ENCODE measurements at places on chromosomes 6 and 20. TPM values are rescaled to one million over a fixed set of nuclear protein-coding genes. Genes with fewer than 3 reads are reported as not detected.

DNA sequence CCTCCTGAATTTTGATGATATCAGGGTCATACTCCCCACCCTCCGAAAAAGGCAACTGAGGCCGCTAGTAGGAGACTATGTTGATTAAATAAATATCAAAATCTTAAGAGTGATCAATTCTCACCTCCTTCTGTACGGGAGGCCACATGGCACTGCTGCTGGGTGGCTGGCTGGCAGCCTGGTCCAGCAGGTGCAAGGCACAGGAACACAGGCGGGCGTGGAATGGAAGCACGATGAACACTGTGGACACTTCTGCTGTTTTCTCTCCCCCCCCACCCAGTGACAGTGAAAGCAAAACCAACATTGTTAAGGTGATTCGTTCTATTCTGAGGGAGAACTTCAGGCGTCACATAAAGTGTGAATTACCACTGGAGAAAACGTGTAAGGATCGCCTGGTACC lies 9.7 kb upstream of the CLDN20 start:
- no peaks in the 10 kb centered on the region for H3K4me1 ChIP-seq
- peaks cover 17% of the 10 kb centered on the region for H3K36me3 ChIP-seq
- no peaks in the 10 kb centered on the region for H3K27me3 ChIP-seq
- no peak overlapping the region for H3K4me3 ChIP-seq
- no peak for DNase-seq

DNA sequence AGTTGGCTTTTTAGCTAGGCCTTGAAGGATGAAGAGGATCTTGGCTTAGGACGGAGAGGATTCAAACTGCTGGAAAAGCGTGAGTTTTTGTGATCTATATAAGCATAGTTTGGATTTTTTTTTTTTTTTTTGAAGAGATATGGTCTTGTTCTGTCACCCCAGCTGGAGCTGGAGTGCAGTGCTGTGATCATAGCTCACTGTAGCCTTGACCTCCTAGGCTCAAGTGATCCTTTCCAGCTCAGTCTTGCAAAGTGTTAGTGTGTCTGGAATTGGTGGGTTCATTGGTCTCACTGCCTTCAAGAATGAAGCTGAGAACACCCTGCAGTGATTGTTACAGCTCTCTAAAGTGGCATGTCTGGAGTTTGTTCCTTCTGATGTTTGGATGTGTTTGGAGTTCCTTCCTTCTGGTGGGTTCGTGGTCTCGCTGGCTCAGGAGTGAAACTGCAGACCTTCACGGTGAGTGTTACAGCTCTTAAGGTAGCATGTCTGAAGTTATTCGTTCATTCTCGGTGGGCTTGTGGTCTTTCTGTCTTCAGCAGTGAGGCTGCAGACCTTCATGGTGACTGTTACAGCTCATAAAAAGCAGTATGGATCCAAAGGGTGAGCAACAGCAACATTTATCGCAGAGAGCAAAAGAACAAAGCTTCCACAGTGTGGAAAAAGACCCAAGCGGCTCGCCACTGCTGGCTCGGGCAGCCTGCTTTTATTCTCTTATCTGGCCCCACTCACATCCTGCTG lies 37.5 kb upstream of the NUP153 start:
- no peaks in the 10 kb centered on the region for H3K27me3 ChIP-seq
- H3K36me3 ChIP-seq = no peaks in the 10 kb centered on the region
- H3K4me1 ChIP-seq = no peaks in the 10 kb centered on the region
- no peak overlapping the region for H3K4me3 ChIP-seq
- no peak for DNase-seq

- no peaks in the 10 kb centered on the region for H3K36me3 ChIP-seq
- no peak overlapping the region for H3K4me3 ChIP-seq
- no peaks in the 10 kb centered on the region for H3K27me3 ChIP-seq
Measured at GRCh38 chr6:138590796-138591709, 91.8 kb upstream of the NHSL1 start.

DNA sequence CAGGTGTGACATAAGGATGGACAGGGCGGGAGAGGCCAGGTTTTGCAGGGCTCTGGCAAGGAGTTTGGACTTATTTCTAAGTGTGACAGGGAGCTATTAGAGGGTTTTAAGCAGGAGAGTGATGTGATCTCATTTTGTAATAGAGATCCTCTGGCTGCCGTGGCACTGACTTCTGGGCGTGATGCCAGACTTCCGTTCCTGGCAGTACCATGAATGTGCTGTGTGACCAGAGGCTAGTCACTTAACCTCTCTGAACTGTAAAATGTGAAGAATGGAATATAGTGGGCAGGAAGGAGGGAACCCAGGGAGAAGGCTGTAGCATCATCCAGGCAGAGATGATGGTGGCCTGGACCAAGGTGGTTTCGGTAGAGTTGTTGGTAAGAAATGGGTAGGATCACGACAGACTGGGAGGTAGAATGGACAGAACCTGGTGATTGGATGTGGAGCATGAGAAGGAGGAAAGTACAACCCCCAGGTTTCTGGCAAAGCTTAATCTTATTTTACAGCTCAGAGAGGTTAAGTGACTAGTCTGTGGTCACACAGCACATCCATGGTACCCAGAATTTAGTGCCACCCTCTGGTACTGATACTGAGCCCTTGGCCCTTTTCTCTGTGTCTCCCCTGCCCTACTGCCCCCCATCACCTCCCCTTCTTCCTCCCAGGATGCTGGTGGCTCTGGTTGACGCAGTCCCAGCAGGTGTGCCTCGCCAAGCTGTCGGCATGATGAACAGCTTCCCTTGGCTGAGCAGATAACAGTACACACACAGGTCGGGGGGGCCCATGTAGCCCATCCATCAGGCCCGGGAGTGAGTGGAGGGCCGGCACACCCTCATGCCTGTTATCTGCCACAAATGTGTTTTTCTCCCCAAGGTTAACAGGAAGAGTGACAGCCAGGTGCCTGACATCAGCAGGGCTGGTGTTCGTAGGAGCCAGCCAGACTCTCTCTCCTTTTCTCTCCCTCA lies 52.9 kb upstream of the CTNNBL1 start:
- no peaks in the 10 kb centered on the region for H3K4me1 ChIP-seq
- DNase-seq = no peak
- H3K4me3 ChIP-seq = no peak overlapping the region
- peaks cover 35% of the 10 kb centered on the region for H3K27me3 ChIP-seq

GRCh38 chr6:47197682-47198640 lies 111.7 kb downstream of the TNFRSF21 start:
- H3K4me1 ChIP-seq = peaks cover 10% of the 10 kb centered on the region
- DNase-seq = no peak
- peaks cover 2% of the 10 kb centered on the region for H3K27me3 ChIP-seq
- peak overlapping the region; percentile 73 for H3K4me3 ChIP-seq
- H3K27ac ChIP-seq = peak overlapping the region; percentile 76

DNA sequence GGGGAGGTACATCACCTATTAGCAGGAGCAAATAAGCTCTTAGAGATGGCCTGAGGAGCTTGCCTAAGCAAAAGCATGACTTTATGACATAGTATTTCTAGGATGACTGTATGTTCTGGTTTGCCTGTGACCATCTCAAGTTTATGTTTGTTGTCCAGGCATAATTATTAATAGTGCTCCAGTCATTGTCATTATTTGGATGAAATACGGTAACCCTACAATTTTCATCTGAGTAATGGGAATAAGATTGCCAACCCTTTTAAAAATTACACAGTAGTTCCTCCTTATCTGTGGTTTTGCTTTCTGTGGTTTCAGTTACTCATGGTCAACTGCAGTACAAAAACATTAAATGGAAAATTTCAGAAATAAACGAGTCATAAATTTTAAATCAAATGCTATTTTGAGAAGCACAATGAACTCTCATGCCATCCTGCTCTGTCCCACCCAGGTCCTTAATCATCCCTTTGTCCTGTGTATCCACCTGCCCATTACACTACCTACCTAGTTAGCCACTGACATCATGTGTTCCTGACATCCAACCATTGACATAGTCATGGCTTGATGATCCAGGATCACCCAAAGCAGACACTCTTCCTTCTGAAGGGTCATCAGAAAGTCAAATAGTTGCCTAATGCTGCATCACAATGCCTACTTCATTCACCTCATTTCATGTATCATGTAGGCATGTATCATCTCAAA lies 27.0 kb upstream of the TFB1M start:
- peak overlapping the region; percentile 4 for H3K4me3 ChIP-seq
- H3K4me1 ChIP-seq = peaks cover 25% of the 10 kb centered on the region
- H3K36me3 ChIP-seq = peaks cover 42% of the 10 kb centered on the region
- no peak for DNase-seq
- H3K27ac ChIP-seq = no peak overlapping the region

DNA sequence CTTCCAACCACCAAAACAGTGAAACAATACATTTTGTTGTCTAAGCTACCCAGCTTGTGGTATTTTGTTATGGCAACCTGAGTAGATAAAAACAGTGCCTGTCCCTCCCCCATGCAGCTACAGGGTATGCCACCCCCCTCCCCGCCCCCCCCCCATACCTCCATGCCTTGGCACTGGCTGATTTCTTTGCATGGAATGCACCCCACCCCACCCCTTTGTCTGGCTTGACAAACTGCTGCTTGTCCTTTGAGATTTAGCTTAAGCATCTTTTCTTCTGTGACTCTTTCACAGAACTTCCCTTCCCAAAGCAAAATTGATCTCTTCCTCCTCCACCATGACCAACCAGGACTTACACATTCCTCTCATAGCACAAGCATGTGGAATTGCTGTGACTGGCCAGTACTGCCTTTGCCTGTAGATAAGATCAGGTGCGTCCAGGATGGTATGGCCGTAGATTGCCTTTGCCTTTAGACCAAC lies 64.6 kb upstream of the ADGRF1 start:
- DNase-seq = no peak
- H3K27me3 ChIP-seq = peaks cover 20% of the 10 kb centered on the region
- H3K27ac ChIP-seq = no peak overlapping the region
- H3K36me3 ChIP-seq = no peaks in the 10 kb centered on the region
- H3K4me1 ChIP-seq = no peaks in the 10 kb centered on the region

GRCh38 chr6:144878577-144878976 lies 593.4 kb downstream of the UTRN start:
- H3K36me3 ChIP-seq = no peaks in the 10 kb centered on the region
- DNase-seq = no peak
- no peak overlapping the region for H3K27ac ChIP-seq
- peaks cover 7% of the 10 kb centered on the region for H3K27me3 ChIP-seq

Gene HEY2
- 0.11 TPM for total RNA-seq

Gene SFTA2
- not detected for total RNA-seq

Gene ZC2HC1B
- not detected for total RNA-seq

All from activated naive CD8-positive, alpha-beta T cell treated with anti-CD3 and anti-CD28 coated beads, Interleukin-2, amount 10 ng/mL, durations not matched to agents 7 days and 5 days (primary cell).